ENCODE measurements at places on chromosomes 7 and 10.

GRCh38 chr7:92872701-92873100, 36.3 kb upstream of the CDK6 start:
- DNase-seq, result no peak

DNA sequence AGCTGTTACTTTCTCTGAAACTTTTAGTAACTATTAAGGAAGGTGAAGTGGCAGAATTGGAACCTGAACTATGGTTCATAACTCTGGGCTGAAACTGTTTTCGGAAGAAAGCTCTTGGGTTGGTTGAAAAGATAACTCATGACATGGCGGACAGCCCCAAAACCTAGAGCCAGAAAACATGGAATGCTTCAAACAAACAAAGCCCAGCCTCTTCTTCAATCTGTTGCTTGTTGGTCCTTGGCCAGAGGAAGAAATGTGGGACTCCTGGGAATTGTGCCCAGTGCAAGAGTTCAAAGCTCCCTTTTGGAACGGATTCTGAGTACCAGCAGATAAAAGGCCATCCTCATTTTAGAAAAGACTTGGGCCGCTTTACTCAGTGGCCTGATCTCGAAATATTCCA, 52.9 kb upstream of the CACNB2 start:
- no peak for DNase-seq

DNA sequence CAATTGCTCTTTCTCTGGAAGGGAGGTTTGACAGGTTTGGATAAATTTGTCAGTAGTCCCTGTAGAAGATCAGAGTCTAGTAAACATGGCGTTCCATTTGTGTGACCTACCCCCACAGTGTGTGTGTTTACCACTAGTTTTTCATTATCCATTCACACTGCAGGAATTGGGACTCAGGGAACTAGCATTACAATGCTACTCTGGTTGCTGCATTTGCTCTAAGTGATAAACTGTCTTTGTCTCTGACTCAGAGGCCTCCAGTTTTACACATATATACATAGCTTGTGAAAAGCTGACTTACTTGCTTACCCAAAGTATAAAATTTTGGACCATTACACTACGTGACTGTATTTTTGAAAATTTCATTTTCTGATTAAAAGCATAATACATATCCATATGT, 1604.0 kb downstream of the REEP3 start:
- DNase-seq, result no peak

GRCh38 chr7:37365405-37365804, 83.3 kb downstream of the ELMO1 start:
- no peak for DNase-seq

DNA sequence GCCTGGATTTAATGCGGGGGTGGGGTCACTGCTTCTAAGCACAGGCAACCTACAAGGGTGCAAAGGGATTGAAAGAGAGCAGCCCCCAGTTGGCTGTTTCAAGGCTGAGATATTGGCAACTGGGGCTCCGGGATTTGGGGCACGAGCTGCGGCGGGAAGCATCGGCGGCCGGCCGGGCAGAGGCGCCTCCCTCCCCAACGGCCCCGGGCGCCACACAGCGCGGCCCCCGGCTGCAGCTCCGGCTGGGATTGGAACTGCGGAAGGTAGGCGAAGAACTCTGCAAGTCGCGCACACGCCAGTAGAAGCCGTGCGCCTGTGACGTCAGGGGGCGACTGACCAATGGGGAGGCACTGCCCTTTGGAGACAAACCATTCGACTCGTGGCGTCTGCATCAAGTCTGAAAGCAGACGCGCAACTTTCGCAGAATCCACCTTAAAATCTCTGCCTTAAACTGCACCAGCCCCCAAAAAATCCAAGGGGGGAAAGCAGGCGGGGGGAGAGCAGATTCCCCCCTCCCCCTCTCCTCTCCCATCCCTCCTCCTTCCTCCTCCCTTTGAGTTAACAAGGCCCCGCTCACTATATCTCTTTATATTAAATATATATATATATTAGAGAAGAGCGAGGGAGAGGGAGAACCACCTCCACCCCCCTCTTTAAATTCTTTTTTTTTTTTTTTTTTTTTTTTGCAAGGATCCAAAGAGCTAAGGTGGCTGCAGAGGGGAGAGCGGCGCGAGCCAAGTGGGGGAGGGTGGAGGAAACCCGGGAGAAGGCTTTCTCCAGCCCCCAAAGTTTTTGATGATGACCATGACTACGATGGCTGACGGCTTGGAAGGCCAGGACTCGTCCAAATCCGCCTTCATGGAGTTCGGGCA, at the start of gene DLX6:
TSS of gene DLX6 (plus strand) at position 371 of the 872 bp plus-strand sequence. CDS start at position 796, 425 bp downstream.
- DNase-seq, result no peak
